Stimulated activated CD8-positive, alpha-beta memory T cell treated with anti-CD3 and anti-CD28 coated beads, Interleukin-7, amount 100 ng/mL, for 24 hours (primary cell): ENCODE measurements at places on chromosomes 12 and 14.

GRCh38 chr14:34642595-34642994, 12.6 kb upstream of the SNX6 start:
- DNase-seq = no peak

- DNase-seq = no peak
Measured at GRCh38 chr14:105711841-105712460, 185.6 kb downstream of the TMEM121 start.

- DNase-seq = no peak
Measured at GRCh38 chr14:89977668-89978067, 21.9 kb downstream of the TDP1 start.

GRCh38 chr14:61130512-61131260, 149.6 kb downstream of the SLC38A6 start:
- DNase-seq = no peak

- DNase-seq = no peak
Measured at GRCh38 chr12:47032644-47033043, 46.8 kb upstream of the PCED1B start.

DNA sequence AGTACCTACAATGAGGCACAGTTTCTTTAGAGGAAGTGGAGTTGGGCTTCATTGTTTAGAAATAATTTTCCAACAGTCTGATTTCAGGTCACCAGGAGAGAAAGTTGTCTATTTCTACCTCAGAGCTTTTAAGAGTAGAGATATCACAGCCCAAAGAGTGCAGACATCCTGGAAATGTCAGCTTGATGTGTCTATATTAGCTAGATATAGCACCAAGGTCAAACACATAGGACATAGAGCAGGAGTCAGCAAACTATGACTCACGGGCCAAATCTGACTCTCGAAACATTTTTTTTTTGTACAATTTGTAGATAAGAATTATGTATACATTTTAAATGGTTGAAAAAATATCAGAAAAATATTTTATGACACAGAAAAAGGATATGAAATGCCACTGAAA, 53.7 kb downstream of the KCNC2 start:
- DNase-seq = no peak

GRCh38 chr14:52266782-52267181, 716 bp upstream of the PTGDR start:
- DNase-seq = no peak

GRCh38 chr14:31578792-31579501, 17.7 kb downstream of the NUBPL start:
- no peak for DNase-seq

- no peak for DNase-seq
Measured at GRCh38 chr14:22484632-22485031, 104.4 kb downstream of the DAD1 start.
